ENCODE measurements at places on chromosomes 16 and 17. TPM values are rescaled to one million over a fixed set of nuclear protein-coding genes. Genes with fewer than 3 reads are reported as not detected.

- no peak for DNase-seq
These were observed 82.0 kb downstream of the TTC19 start for GRCh38 chr17:16081507-16082087.

The CCDC40 gene
- 4.8 TPM for total RNA-seq

DNA sequence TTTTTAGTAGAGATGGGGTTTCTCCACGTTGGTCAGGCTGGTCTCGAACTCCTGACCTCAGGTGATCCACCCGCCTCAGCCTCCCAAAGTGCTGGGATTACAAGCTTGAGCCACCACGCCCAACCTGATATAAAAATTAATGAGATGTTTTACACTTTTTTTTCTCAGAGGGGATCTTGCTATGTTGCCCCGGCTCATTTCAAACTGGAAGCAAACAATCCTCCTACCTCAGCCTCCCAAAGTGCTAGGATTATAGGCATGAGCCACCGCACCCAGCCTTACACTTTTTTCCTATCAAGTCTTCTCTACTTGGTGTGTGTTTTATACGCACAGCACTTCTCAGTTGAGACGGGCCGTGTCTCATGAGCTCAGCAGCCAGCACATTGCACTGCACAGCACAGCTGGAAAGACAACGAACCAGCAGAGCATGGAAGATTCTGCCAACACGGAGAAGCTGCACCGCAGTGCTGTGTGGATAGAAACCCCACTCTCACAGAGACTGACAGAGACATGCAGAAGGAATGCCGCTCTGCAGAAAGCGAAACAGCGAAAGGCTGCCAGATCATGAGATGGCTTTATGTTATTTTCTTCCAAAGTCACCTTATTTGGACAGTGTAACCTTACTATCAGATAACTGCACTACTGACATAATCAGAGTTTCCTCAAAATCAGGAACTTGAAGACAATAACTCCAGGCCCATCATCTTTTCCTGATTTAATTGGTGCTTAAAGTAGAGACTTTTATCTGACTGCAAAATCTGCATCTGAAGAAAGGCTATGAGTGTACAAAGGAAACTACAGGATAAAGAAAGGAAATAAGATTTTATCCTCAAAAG is 6.5 kb upstream of the QRICH2 start:
- DNase-seq: peak; percentile 10

GRCh38 chr17:6823011-6823442 is 8.5 kb downstream of the TEKT1 start:
- DNase-seq: peak; percentile 32

The HOXB1 gene
- not detected for total RNA-seq

- no peak for DNase-seq
These were observed 4.2 kb downstream of the SRSF2 start for GRCh38 chr17:76732734-76733617.

The SLC16A5 gene
- total RNA-seq: 23.1 TPM

GRCh38 chr17:48492401-48493298 is 38.2 kb downstream of the HOXB1 start:
- DNase-seq: no peak

GRCh38 chr16:57742543-57742942 is 7.0 kb downstream of the KATNB1 start:
- DNase-seq: no peak

GRCh38 chr17:80786887-80787286 is 204.8 kb upstream of the CHMP6 start:
- no peak for DNase-seq

GRCh38 chr16:11342021-11342855 is 3.0 kb upstream of the RMI2 start:
- no peak for DNase-seq

DNA sequence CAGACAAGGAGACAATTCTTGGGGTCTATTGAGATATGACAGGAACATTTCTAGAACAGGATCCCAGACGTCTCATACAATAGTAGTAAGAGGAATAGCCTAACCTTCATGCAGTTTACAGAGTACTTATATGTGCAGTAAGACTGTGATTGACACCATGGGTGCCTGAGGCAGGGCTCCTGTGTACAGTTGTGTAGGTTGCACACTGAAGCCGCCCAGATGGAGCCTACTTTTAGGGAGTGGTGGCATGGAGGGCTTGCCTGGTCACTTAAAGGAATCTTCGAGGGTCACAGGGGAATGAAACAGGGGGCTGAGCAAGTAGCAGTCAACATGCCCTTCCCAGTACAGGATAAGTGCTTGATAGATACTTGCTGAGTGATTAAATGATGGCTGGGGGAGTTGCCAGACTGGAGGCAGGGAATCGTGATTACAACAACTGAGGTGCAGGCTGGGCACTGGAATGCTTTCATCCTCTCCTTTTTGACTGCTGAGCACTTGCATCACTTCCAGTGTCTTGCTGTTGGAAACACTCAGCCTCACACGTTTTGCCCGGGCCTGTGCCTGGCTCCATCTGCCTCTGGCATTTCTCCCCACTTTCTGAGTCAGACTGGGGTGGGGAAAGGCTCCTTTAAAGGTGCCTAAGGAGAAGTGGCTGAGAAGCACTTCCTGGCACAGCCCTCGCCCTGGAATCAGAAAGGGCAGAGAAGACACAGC is 71.0 kb downstream of the COPRS start:
- DNase-seq: peak; percentile 48

The TVP23A gene
- 0.21 TPM for total RNA-seq

The PDILT gene
- total RNA-seq: not detected

The CCL22 gene
- total RNA-seq: not detected

DNA sequence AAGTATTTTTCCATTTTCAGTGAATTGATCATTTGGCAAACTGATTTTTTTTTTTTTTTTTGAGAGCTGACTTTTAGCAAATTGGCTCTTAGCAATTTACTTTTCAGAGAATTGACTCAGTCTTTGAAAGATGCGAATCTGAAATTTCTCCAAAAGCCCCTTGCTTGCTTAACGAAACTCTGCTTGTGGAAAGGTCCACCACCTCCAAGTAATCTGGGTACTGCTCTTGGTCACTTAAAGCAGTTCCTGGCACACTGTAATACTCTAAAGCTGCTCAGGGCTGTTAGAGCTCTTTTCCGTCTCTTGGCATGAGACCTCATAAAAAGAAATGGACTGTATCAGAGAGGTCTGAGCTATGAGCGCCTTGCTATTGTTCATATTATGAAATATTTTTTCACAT is 2.9 kb downstream of the GSDMB start:
- no peak for DNase-seq

The CDH1 gene
- total RNA-seq: 84.4 TPM

The TBC1D26 gene
- not detected for total RNA-seq

DNA sequence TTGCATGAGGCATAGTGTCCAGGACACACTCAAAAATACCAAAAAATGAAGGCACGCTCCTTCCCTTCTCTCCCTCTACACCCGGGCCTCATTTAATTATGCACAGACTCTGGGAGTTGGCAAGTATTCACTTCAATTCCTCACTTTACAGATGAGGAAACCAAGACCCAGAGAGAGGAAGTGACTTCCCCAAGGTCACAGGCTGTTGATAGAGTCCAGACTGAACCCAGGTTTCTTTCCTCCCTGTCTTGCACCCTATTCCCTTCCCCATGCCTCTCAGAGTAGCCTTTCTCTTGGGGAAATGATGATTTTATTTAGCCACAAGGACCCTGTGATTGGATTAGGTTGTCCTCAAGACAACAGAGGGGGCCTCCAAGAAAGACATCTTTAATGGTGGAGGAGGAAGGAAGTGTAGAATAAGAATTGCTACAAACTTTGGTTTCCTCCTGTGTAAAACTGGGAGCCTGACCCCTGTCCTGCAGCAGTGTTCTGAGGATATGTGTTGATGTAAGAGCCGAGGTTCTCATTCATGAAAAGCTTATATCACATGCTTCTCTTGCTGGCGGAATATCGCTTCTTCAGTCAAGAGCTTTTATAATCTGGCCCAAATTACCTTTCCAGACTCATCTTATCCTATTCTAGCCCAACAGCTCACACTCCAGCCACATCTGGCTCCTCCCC is 48.8 kb upstream of the SIAH1 start:
- no peak for DNase-seq

The CA4 gene
- total RNA-seq: not detected

DNA sequence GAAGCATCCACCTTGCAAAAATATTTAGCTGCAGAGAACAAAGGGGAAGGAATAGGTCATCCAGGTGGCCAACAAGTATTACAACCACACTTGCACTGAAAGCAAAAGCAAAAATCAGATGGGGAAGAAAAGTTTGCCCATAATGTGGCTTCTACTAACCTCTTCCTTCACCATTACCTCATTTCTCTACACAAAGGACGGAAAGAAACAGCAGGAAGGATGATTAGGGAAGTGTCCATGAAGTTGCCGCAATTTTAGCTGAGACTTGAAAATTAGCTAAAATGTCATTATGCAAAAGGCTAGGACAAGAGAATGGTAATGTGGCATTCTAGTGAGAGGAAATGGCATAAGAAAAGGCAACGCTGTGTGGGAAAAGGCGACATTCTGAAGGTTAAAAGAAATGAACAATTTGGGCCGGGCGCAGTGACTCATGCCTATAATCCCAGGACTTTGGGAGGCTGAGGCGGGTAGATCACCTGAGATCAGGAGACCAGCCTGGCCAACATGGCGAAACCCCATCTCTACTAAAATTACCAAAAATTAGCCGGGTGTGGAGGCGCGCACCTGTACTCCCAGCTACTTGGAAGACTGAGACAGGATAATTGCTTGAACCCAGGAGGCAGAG is 13.7 kb downstream of the KANSL1 start:
- DNase-seq: no peak
